ENCODE measurements at places on chromosomes 2 and 18.

GRCh38 chr2:46534589-46534988 lies 55.2 kb downstream of the TMEM247 start:
- no peak for DNase-seq

DNA sequence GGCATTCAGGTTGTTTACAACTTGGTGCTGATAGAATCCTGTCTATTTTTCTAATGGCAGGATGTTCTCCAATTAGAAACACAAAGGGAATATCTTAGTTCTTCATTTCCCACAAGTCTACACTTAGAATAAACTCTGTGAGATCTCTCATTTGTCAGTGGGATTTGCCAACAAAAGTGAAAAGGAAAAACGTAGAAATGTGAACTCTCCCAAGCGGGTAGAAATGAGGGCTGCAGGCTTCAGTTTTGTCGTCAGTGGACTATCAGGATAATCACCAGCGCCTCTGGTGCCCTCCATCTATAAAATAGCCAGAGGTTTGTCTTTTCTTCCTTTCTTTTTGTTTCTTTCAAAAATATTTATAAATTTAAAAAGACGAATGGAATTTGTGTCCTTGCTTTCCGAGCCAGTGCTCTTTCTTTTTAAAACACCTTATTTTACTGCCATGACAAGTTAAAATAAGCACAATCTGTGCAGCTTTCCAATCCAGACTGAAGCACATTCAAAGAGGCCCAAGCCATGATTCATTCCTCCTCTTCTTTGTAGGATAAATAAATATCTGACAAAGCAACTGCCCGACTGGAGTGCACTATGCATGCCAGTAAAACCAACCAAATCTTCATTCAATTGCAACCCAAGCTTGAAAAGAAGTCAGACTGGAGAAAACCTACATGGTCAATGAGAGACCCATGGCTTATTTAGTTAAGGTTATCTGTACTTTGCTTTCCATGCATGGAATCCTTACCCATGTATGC lies 185.8 kb downstream of the ANKRD44 start:
- no peak for DNase-seq

DNA sequence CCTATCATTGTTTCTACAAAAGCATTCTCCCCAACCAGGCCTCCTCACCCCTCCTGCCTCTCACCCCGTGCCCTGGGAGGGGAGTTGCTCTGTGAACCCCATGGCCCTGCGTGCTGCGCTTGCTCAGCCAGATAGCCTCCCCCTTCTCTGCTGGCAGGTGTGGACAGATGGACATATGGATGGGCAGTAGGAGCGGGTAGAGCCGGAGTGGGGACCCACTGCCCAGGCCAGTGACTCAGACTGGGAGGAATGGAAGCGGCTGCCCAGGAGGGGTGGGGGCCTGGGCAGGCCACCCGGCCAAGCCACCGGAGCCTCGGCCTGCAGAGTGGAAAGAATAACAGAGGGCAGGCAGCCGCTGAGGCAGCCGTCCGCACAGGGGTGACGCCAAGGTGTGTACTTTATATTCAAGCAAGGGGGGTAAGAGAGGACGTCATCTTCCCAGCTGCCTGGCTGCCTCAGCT lies 8.7 kb downstream of the CYP26B1 start:
- no peak for DNase-seq

DNA sequence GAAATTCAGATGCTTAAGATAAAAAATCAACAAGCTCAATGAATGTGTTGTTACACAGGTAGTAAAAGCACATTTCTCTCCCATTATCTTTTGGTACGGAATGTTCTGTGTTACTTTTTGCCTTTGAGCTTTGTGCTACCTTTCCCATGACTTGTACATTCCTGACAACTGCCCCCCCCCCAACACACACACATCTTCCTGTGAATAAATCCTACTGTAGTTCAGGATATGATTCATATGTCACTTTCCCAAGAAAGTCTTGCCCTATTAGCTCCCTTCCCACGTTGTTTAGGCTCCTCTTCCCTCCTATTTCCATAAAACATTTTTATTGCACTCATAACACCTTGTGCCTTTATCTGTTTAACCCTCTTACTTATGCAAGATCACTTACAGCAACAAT lies 442.6 kb upstream of the LRATD1 start:
- no peak for DNase-seq

DNA sequence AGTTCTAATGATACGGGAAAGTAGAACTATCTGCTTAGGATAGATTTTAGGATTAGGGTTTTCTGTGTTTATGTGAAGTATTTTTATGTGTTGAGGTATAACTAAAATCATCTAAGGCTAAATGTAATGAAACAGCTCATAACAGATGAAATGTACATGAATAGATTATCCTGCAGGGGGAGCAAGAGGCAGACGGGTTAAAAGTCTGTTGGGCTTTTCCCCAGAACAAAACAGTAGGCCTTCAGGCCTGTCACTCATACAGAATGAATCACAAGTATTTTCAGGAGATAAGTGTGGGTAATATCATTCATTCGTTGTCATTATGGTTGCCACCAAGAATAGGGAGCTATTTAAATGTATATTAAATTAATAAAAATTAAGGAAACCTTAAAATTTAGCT lies 107.9 kb upstream of the IL1R2 start:
- peak; percentile 50 for DNase-seq

GRCh38 chr2:68819556-68819955 lies 51.6 kb downstream of the BMP10 start:
- no peak for DNase-seq

- DNase-seq, result no peak
These were observed 50.9 kb downstream of the MARCO start for GRCh38 chr2:118992740-118993391.

GRCh38 chr2:86352137-86352726 lies 14.8 kb upstream of the REEP1 start:
- DNase-seq, result no peak

Measured in CD4-positive, alpha-beta T cell treated with Interleukin-12 subunit alpha and Interleukin-12 subunit beta, for 1 hour (primary cell).